ENCODE measurements at places on chromosomes 13 and 19.

- peak; percentile 99 for DNase-seq
Observed at GRCh38 chr19:44401139-44402115, at the start of gene ZNF285. TSS of gene ZNF285 (minus strand) at chr19:44401608. CDS start at chr19:44397213, 4,395 bp downstream.

DNA sequence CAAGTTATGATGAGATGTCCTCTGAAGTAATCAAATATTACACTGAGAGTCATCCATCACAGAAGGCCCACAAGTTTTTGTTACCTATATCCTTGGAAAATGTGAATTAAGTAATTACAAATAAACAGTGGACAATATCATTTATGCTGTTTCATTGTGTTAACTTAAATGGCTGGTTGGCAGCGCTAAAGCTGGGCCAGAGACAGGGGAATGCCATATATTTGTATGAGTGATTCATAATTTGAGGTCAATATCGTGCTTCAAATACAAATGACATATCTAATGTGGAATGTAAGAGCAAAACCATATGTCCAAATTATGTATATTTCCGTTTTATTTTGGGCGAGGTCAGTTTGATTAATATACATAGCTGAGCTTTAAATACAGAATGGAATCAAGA lies 1556.2 kb downstream of the SLITRK5 start:
- DNase-seq, result no peak

DNA sequence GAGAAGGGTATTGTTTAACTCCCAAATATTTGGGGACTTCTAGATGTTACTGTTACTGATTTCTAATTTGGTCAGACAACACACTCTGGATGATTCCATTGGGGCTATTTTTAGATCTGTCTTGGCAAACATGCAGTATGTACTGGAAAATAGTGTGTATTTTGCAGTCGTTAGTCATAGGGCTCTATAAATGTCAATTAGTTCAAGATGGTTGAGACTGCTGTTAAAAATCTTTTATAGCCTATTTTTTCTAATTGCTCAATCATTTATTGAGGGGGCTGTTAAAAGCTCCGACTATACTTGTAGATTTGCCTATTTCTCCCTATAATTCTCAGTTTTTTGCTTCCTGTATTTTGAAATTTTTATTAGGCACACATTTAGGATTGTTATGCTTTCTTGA lies 31.4 kb downstream of the PPP5C start:
- no peak for DNase-seq

- DNase-seq, result peak; percentile 33
Observed at GRCh38 chr13:54989418-54989817, 1960.8 kb downstream of the OLFM4 start.

- no peak for DNase-seq
Observed at GRCh38 chr19:18900700-18901481, 4.9 kb upstream of the CERS1 start.

- no peak for DNase-seq
Observed at GRCh38 chr19:57949702-57950101, 2.2 kb upstream of the ZNF256 start.

DNA sequence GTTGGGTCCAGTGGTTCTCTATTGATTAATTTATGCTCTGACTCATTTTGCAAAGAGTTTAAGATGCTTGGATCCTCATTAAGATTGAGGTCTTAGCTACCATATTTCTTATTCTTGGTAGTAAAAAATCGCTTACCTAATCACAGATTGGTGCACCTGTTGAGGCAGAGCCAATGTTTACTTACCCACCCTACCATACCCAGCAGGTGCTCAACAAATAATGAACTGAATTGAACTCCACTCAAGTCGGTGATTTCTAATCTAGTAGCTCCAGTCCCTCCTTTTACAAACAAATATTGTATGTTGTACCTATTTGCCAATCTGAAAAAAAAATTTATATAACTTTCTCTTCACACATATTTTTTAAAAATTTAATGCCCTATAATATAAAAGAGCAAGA lies 361.0 kb downstream of the FGF14 start:
- DNase-seq, result no peak

- no peak for DNase-seq
Observed at GRCh38 chr13:45479661-45480060, 14.9 kb downstream of the COG3 start.

DNA sequence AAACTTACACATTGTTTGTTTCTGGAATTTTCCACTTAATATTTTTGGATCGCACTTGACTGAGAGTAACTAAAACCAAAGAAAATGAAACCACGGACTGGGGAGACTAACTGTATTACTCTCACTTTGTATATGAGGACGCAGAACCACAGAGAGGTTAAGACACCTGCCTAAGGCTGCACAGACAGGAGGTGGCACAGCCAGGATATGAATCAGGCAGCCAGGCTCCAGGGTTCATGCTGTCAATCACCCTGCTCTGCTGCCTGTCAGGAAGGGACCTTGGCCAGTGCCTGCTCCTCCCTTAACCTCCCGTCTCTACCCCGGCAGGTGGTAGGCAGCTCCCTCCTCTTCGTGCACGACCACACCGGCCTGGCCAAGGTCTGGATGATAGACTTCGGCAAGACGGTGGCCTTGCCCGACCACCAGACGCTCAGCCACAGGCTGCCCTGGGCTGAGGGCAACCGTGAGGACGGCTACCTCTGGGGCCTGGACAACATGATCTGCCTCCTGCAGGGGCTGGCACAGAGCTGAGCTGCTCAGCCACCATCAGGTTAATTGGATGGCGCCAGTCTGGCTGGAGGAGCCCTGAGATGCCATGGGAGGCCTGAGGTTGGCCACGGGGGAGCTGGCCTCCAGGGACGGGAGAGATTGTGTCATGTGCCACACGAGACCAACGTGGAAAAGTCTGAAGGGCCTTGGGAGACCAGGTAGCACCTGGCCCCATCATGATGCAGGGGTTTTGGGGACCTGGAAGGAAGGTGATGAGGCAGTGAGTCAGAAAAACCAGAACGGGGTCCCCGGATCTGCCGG lies 11.0 kb downstream of the ACTMAP start:
- DNase-seq, result no peak

DNA sequence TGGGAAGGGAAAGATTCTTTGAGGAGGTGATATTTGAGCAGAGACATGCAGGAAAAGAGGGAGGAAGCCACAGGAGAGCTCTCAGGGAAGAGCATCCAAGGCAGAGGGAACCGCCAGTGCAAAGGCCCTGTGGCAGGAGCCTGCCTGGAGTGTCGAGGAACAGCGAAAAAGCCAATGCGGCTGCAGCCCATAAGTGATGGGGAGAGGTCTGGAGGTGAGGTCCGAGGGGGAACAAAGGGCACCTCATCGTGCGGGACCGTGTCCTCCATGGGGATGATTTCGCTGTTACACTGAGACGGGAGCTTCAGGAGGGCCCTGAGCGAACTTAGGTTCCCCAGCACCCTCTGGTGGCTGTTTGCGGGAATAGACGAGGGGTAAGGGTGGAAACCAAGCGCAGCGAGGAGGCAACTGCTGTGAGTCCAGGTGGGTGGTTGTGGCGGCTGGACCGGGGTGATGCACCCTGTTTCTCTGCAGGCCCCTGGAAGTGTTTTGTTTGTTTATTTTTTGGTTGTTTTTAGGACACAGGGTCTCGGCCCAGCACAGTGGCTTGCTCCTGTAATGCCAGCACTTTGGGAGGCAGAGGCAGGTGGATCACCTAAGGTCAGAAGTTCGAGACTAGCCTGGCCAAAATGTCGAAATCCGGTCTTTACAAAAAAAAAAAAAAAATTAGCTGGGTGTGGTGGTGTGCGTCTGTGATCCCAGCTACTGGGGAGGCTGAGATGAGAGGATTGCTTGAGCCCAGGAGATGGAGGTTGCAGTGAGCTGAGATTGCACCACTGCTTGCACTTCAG lies 5.9 kb upstream of the EHD2 start:
- DNase-seq, result peak; percentile 67

DNA sequence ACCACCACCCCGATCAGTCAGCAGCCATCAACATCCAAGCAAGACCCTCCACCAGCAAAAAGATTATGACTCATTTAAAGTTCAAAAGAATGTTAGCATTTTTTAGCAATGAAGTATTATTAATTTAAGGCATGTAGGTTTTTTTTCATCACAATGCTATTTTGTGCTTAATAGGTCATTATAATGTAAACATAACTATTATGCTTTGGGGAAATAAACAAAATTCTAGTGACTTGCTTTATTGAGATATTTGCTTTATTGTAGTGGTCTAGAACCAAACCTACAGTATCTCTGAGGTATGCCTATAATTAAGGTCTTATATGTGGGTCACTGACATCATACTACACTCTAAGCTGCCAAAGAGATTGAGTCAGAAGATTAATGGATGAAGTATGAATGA lies 20.0 kb downstream of the KLF12 start:
- DNase-seq, result no peak

- no peak for DNase-seq
Observed at GRCh38 chr13:100458673-100459072, 129.9 kb downstream of the GGACT start.

DNA sequence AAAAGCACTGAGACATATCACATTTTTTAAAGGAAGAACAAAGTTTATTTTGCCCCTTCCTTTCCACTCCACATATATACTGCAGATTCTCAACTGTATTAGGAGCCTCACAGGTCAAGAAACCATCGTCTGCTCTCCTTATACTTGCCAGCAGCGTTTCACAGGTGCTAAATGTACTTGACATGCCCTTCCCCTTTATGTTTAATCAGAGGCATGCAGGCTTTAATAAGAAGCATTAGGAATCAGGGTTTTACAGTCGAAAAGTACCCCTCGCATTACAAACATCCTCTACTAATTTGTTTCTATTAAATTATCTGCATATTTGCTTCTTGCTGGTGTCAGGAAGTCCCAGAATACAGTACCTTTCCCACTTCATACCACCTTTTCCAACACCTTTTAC lies 3.7 kb upstream of the RAP2A start:
- no peak for DNase-seq

- DNase-seq, result no peak
Observed at GRCh38 chr13:111313911-111314425, 6.5 kb upstream of the TEX29 start.

DNA sequence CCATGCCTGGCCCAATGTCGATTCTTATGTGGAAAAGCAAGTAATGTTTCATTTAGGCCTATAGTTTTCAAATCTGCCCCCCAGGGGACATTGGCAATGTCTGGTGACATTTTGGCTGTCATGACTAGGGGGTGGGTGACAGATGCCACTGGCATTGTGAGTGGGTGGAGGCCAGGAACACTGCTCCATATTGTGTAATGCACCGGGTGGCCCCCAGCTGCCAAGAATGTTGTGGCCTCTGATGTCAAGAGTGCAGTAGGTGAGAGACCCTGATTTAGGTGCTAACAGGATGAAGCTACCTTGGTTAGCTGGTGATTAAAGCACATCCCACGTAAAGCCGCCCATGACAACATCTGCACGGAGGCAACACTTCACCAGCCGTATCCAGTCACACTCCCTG lies 10.8 kb downstream of the C19orf44 start:
- no peak for DNase-seq

DNA sequence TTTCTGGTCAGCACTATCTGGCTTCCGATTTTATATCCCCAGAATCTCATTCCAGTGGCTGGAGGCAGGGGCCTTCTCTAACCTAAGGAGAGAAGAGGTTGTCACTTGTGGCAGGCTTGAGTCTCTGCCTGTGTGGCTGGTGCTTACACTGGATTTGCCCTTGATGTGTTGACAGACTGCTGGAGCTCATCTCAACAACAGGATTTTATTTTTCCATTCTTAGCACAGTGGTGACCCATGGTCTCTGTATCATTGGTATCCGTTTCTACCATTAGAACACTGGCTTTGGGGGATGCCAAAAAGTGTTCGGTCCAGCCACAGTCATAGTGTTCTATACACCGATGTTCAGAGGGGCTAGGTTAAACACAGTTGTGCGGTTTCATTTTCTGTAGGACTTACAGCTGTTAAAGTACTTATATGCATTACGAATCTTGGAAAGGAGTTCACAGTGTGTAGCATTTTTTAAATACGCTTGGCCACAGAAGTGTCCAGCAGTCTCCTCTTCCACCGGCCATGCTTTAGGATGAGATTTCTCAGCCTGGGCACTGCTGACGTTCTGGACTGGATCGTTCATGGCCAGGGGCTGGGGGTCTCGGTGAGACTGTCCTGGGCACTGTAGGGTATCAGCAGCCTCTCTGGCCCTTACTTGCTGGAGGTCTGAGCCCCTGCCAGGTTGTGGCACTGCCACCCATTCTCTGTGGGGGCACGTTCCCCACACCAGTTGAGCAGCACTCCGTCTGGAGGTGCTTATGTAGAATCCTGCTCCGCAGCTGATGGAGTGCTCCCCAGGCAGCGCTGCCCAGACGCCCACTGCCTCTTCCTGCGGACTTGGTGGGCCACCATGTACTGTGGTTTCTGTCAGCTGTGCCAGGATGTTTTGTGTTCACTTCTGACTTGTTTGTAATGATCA lies 41.4 kb upstream of the TEX29 start:
- DNase-seq, result peak; percentile 23

- DNase-seq, result no peak
Observed at GRCh38 chr19:40511487-40511886, 44.7 kb downstream of the SPTBN4 start.

DNA sequence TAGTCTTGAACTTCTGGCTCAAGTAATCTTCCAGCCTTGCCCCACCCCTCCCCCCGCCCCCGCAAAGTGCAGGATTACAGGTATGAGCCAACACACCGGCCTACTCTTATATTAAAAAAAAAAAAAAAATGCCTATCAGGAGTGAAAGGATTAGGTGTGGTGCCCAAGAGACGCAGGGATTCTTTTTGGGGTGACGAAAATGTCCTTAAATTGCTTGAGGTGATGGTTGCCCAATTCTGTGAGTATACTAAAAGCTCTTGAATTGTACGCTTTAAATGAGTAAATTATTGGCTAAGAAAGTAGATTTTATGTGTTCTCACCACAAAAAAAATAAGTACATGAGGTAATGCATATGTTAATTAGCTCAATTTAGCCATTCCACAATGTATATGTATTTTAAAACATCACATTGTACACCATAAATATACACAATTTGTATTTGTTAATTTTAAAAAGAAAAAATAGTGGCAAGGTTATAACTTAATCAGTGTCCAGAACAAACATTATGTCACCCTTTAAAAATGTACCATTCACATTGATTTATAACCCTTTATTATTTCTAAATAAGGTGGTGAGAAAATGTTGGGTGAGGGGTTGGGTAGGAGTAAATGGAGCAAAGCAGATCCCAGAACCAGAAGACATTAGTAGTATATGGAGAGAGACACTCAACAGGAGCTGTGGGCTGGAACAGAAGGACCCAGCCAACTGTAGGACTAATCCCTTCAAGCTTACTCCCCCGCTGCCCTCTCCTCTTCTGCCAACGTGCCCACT lies 3.9 kb downstream of the IGSF23 start:
- no peak for DNase-seq
